NCI-H526 (cell line): ENCODE measurements at places on chromosomes 2 and 18.

DNA sequence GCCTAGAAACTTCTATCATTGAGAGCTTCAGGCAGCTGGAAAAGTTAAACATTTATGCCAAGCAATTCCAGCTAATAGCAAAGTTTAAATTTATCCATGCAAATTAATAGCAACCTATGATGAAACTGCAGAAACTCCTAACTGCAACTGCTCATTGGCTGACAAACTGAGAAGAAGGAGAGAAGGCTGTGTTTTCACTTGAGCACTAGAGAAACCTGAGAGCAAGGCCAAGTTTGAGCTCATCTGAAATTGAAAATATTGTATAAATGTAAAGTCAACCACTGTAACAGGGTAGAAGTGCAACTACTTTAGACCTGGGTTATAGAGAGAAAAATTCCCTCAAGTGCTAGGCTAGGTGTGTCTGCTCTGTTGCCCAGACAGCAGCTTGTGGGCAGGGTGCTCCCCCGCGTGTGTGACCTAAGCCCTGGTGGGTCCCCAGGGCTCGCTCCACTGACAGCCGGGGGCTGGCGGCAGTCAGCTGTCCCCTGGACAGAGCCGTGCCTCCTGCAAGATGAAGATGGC lies 50.2 kb downstream of the CABYR start:
- DNase-seq, result no peak

GRCh38 chr2:71620116-71620515 lies 166.8 kb downstream of the DYSF start:
- no peak for DNase-seq

DNA sequence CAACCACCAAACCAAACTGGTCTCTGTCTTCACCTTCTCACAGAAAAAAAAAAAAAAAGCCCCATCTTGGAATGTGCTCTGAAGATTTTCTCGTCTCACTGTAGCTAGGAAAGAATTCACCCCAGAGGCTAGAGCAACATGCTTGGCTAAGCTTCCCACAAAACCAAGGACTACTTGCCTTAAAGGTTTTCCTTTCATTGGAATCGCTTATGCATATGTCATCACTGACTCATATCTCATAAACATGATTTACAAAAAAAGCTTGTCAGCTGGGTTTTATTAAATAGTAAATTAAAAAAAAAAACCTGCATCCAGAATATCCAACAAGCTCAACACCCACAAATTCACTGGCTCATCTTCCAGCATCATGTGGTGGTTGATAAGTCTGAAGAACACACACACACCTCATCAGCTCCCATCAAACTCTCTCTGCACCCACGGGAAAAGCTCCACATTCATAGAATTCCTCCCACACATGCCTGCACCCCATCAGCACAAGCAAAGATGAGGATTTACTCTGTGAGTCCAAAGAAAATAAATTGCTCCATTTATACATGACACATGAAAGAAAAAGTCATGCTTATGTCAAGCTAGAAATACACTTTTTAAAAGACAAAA lies 182.0 kb upstream of the TRIB2 start:
- DNase-seq, result no peak

- no peak for DNase-seq
Measured at GRCh38 chr2:197495433-197496134, 4.1 kb downstream of the HSPD1 start.

DNA sequence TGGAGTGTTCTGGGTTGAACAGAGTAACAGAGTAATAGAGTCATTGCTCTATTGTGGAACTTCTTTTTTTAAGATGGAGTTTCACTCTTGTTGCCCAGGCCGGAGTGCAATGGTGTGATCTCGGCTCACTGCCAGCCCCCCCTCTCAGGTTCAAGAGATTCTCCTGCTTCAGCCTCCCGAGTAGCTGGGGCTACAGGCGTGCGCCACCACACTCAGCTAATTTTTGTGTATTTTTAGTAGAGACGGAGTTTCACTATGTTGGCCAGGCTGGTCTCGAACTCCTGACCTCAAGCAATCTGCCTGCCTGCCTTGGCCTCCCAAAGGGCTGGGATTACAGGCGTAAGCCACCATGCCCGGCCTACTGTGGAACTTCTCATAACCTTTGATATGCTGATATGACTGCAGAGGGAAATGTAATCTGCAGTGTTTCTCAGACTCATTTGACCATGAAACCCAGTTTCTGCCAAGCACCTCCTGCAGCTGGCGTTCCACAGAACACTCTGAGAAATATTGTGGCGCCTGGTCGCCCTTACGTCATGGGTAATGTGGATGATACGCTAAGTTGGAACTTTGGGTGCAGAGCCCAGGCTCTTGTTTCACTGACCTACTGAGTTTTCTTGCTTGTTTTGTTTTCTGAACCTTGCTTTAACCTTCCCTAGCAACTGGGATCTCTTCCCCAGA lies 213.8 kb downstream of the BCL2 start:
- no peak for DNase-seq

GRCh38 chr2:165567273-165567672 lies 97.8 kb downstream of the CSRNP3 start:
- peak; percentile 48 for DNase-seq

- DNase-seq, result no peak
Measured at GRCh38 chr2:29580223-29580622, 341.2 kb downstream of the ALK start.
